ENCODE measurements at places on chromosomes 11 and 22.

DNA sequence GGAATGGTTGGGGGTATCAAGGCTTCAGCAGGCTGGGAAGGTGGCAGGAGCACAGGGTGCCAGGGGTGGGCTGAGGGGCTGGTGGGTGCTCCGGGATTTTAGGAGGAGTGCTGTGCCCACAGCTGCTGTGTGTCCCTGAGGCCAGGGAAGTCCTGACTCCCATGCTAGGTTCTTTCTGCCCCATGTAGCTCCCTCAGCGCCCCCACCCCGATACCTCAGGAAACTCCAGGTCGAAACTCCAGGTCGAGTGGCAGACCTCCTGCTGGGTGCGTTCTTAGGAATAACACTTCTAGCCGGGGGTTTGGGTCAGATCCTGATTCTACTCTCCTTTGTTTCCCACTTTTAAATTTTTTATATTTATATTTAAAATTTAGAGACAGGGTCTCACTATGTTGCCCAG, 8.3 kb downstream of the AP2A2 start:
- no peak for DNase-seq

GRCh38 chr22:17116572-17117330, 4.4 kb downstream of the TMEM121B start:
- no peak for DNase-seq

DNA sequence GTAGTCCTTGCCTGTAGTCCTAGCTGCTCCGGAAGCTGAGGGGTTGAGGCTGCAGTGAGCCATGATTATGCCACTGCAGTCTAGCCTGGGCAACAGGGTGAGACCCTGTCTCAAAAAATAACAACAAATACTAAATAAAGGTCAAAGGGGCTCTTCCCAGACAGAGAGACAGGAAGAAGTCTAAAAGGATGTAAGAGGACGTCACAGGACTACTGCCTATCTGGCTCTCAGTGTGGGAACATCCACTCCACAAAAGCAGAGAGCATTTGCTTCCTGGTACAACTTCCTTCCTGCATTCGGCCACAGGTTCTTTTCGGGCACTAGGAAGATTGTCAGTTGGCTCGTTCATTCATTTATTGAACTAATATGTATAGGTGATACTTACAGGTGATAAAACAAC, 110.6 kb downstream of the SGSM3 start:
- DNase-seq, result no peak

DNA sequence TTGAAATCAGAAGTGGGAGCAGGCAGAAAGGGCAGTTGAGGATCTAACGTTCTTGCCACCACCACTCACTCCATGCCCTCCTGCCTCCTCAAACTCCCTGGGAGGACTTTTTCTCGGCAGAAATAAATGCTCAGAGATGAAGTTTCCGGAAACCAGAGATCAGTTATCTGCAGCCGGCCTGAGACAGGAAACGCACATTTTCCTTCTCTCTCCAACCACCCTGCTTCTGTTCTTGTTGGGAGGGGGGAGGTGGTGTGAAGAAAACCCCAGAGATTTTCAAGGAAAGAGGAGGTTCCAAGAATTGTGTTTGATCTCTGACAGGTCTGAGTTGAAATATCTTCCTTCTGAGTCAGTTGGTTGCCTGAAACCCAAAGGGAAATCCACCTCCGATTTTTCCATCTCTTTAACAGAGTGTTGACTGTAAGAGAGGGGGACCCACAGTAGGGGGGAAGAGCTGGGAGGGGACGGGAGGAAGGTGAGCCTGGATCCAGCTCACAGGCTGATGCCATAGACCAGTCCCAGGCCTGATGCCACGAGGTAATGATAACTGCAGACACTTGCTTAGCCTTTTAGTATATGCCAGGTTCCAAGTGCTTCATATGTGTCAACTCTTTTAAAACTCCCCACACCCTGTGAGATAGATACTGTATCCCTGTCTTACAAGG, 100.8 kb downstream of the TRAF6 start:
- peak; percentile 68 for DNase-seq

- DNase-seq, result no peak
These were observed 26.6 kb upstream of the IL10RA start for GRCh38 chr11:117959438-117960149.

DNA sequence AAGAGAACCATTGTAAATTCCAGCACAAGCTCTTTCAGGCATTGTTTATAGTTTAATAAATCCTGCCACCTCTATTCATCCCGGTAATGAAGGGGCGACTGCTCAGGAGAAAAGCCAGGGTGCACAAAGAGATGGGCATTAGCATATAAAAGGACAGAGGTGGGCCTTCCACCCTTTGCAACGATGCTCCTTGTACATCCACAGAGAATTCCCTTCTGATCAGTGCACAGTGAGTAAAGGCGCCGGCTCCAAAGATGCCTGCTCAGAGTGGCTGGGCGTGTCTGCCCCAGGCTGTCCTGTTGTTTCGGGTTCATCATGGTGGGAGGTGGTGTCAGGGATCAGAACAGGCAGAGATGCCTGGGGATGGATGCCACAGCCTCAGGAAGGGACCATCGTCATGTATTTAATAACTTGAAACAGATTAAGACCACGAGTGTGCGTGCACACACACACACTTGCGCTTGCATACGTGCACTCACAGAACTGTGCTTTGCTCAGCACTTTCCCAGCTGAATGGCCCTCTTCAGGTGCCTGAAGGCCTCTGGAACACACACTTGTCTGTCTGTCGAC, 305.0 kb downstream of the TBC1D22A start:
- no peak for DNase-seq

GRCh38 chr22:40153192-40153591, 24.5 kb upstream of the TNRC6B start:
- no peak for DNase-seq

GRCh38 chr11:24502425-24502824, 5.6 kb downstream of the LUZP2 start:
- DNase-seq, result no peak

GRCh38 chr11:129023968-129024676, 81.5 kb upstream of the TP53AIP1 start:
- DNase-seq, result no peak

DNA sequence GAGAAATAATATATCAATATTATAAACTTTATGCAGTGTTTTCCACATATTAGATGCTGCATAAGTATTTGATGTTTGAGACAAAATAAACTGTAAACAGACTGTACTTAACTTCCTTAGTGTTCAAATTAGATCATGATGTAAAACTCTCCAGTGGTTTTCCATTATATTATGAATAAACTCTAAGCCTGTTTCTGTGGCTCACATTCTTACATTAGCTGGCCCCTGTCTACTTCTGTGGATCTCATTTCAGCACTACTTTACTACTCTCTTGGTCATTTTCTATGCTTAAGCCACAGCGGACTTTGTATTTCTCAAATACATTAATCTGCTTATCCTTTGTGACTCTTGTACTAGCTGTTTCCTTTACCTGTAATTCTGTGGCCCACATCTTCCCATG, 55.6 kb downstream of the ARHGEF12 start:
- DNase-seq, result no peak

GRCh38 chr11:2793701-2794045, 91.9 kb downstream of the CDKN1C start:
- no peak for DNase-seq
